NCI-H187 treated with DMSO at 0.1 percent for 48 hours (cell line): ENCODE measurements at places on chromosomes 3 and 15.

GRCh38 chr3:154779571-154779970, 300.5 kb upstream of the MME start:
- DNase-seq = no peak

- no peak for DNase-seq
Observed at GRCh38 chr15:83285979-83286553, 1.6 kb upstream of the BNC1 start.

DNA sequence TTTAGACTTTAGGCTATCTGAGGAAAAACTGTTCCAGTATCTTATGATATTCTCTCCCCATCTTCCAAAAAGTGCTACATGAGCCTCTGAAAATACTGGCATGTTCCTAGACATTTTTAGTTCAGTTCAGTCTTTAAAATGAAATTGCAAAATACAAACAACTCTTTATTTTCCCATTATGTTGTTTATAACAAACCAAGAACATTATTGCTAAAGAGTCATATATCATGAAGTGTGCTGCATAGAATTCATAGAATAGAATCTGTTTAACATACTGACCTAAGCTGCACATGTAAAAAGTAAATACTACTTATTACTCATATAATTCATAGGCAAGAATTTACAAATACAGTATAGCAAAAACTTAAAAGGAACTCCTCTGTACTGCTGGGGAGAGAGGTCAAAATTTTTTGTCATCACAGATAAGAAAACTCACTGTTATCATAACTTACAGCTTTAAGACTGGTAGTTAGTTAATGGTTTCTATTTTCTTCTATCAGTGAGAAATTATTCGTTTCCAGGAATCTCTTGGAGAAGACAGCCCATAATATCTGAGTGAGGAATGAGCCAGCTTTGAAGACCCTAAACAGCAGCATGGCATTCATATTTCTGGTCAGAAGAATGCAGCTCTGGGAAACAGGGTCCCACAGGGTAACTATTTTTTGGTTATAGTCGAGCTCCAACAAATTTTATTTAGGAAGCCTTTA, 32.2 kb downstream of the FILIP1L start:
- DNase-seq = no peak

- no peak for DNase-seq
Observed at GRCh38 chr15:29937956-29938355, 115.7 kb upstream of the TJP1 start.

- no peak for DNase-seq
Observed at GRCh38 chr3:187968883-187969580, 184.9 kb upstream of the LPP start.

DNA sequence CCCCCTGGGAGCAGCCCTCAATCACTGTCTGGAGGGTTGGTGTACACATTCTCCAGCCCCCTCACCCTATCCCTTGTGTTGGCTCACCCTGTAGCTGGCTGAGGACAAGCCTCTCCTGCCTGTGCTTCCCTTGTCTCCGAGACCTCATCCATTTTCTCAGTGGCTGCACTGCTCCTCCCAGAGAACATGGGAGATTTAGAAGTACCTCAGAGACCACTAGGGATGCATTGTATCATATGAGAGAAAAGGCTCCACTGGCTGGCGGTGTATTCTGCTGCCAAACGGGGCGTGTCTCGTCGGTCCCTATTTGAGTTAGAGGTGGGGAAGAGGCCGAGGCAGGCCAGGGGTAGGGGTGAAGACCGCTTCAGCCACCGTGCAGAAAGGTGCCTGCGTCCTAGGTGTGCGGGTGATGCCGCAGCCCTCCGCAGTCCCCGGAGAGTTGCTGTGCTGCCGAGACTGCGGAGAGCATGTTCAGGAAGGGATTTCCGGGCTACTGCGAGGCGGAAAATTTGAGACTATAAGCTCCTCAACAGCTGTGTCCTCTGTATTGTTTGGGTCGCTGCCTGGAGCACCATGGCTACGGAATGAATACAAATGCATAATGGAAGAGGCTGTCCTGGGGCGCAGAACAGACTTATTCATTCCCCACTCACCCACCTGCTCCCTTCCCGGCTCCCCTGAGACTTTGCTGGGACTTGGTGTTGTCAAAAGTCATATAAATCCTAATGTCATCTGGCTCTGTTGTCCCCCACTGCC, 43.8 kb downstream of the SPSB4 start:
- DNase-seq = no peak

DNA sequence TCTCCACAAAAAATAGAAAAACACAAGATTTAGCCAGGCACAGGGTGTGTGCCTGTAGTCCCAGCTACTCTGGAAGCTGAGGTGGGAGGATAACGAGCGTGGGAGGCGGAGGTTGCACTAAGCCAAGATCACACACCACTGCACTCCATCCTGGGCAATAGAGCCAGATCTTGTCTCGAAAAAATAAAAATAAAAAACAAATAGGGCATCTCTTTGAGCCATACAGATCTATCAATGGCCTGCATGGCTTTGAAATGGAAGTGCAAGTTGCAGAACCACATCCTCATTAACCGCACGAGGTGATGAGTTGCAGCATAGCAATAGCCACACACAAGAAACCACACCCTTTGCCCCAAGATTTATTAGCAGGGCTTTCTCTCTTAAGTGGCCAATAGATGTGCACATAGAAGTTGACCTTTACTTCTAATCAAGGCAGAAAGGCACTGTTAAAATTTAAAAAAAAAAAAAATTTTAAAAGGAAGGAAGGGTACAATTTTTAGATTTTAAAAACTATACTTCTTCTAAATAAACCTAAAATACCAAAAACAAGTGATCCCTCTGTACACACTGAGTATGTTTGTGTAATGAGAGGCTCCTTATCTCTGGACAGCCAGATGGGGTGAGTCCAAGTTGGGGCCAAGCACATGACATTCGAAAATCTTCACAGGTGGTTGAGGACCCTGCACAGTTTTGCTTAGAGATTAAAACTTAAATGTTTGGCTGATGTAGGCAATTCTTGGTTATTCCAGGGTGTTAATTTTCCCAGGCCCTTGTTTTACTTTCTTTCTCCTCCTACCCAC, 53.4 kb downstream of the FILIP1L start:
- DNase-seq = no peak

DNA sequence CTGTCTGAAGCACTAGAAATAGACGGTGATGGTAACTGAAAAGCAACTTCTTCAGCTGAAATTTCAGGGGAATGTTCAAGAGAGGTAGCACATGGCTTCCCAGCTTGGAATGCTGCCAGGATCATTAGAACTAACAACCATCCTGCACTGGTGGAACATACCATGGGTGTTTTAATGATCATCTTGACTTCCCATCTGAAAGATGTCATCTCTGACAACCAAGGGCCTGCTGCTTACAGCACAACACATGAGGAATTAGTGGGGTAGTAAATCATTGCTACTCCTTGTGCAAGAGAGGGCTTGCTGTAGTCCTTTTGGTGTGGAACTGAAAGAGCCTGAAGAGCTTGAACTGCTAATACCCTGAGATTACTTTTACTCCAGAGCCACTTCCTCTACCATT, 853.7 kb downstream of the MCTP2 start:
- no peak for DNase-seq
